ENCODE measurements at places on chromosomes 7 and 10. TPM values are rescaled to one million over a fixed set of nuclear protein-coding genes. Genes with fewer than 3 reads are reported as not detected.

Gene PDZD7
- total RNA-seq, result 1.4 TPM

Gene SAP25
- 3.1 TPM for total RNA-seq

- no peak for DNase-seq
Measured at GRCh38 chr7:93944673-93945072, 23.1 kb downstream of the GNG11 start.

DNA sequence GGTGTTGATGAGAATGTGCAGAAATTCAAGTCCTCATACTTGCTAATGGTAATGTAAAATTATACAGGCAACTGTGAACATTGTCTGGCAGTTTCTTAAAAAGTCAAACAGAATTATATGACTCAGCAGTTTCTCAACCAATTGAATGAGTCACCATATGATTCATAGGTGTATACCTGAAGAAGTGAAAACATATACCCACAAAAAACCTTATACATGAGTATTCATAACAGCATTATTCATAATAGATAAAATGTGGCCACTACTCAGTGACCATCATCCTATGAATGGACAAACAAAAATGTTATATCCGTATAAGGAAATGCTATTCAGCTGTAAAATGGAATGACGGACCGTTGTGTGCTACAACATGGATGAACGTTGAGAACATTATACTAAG, 253.5 kb downstream of the MALRD1 start:
- DNase-seq, result no peak

GRCh38 chr7:158029509-158029908, 558.1 kb downstream of the PTPRN2 start:
- peak; percentile 36 for DNase-seq

DNA sequence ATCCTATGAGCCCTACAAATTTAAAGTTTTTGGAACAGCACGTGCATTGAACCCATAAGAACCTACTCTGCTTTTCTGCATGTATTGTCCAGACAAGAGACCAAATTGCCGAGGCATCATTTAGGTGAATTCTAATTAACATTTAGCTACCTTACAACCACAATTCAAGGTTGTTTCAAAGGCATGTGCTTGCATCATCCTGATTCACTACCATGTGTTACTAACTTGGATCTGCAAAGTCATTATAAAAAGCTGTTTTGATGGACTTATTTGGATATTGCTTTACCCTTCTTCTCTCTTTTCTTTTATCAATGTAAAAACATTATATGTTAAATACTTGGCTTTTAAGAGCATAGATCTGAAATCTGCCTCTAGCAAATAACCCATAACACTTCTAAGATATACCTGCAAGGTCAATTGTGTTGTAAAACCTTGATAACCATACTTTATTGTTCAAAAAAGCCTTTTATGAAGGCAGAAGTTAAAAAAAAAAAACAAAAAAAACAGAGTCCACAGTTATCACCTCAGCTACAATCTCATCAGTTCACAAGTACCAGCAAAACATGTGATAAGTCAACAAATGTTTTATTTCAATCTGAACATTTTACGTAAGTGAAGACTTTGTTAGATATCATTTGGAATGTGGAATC, 51.9 kb downstream of the CFTR start:
- DNase-seq, result no peak

- no peak for DNase-seq
Measured at GRCh38 chr10:110636932-110637557, 7.1 kb upstream of the RBM20 start.

GRCh38 chr10:55704950-55705349, 656.1 kb downstream of the ZWINT start:
- DNase-seq, result no peak

Data from type B pancreatic cell (in vitro differentiated cells).